ENCODE measurements at places on chromosomes 2 and 18.

DNA sequence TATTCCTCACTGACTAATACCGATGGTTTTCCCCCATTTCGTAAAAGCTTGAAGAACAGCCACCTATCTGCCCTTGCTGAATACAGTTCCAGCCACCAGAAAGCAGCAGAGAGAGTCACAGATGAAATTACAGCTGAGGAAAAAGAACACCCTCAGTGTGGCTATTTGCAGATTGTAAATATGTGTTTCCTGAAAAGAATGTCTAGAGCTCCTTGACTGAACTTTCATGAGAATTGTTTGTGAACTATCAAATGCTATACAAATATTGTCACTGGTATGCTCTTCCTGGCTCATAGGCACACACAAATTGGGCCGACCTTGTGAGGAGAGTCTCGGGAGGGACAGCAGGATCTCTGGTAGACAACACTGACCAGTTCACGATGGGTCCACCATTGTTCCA, 58.1 kb upstream of the TTC39C start:
- DNase-seq: no peak

DNA sequence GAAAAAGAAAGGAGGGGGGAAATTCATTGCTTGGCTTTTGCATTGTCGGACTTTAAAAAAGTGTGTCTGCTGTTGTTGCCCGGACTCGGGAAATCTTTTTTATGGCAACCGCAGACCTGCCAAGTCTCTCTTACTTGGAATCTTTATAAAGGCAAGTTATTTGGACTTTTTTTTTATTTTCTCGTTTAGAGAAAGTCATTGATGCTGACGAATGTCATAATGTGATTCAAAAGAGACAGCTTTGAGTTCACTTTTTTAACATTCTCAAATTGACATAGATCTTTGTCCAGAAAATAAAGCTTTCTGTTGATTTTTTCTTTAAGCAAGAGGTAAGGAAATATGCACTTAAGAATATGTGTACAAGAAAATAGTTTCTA, 651 bp upstream of the ZNF521 start:
- no peak for DNase-seq

DNA sequence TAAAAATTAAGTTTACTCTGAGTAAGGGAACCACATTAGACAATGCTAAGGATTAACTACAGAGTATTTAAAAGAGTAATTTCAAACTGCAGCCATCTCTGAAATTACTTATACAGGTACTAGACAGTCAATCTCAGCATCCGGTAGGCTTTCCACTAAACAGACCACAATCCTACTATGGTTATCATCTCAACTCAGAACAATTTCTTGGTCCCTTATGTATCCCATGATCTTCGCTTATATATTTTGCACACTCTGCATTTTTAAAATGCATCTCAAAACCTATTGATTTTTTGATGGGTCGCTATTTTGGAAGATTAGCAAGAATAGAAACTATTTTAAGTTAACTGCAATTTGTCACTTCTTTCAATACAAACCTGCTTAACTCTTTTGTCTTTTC, 1.4 kb downstream of the PPP4R1 start:
- no peak for DNase-seq

- no peak for DNase-seq
These were observed 117.7 kb upstream of the HDAC4 start for GRCh38 chr2:239518286-239519088.

DNA sequence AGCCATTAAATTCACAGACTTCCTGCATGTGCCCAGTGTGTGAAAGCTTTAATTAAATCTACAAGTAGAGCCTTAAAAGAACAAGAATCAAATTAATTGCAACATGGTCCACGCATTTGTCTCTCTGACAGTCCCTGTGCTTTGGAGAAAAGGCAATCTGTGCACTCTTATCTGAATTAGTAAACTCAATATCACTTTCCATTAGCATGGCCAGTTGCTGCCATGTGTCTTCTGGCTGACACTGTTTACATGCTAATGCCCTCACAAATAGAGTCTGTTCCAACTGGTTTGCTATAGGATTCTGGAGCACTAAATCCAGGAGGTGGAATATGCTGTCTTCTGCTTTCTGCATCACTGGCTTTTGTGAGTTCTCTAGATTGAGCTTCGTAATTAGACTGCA, 434.5 kb upstream of the RAB12 start:
- DNase-seq: no peak

GRCh38 chr2:10588931-10589330, 100.8 kb downstream of the NOL10 start:
- DNase-seq: no peak

- no peak for DNase-seq
These were observed 99.3 kb upstream of the FN1 start for GRCh38 chr2:215535125-215535668.

DNA sequence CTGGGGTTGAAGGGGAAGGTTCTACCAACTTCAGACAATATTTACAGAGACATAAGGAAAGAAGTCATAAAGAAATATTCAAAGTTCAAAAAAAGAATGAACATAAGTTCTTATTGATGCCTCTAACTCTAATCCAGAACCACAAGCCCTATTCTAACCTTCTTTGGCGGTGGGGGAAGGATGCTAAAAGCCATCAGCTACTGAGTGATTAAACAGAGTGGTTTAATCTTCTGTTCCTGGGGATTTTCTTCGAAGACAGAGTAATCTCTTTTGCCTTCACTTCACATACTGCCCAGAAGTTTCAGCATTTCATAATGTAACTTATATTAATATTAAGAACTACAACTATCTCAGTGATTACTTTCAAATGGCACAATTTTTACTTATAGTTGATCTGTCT, 51.2 kb upstream of the TXNDC2 start:
- DNase-seq: no peak

- DNase-seq: no peak
These were observed 80.4 kb downstream of the ASXL2 start for GRCh38 chr2:25797620-25798488.

DNA sequence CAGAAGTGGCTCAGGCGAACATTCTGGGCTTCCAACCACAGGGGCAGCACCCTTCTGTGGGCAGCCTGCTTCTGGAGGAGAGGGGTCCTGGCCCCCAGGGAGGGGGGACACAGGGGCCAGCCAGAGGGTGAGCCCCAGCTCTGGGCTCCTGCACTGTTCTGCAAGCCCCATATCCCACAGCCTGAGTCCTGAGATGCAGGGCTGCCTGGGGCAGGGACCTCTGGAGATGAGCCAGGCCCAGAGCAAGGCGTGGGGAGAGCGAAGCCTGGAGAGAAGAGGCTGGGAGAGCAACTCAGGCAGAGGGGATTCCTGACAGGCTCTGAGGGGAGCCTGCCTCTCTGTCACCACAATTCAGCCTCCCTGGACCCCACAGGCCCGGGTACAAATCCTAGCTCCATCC, 13.5 kb upstream of the PRSS56 start:
- no peak for DNase-seq

DNA sequence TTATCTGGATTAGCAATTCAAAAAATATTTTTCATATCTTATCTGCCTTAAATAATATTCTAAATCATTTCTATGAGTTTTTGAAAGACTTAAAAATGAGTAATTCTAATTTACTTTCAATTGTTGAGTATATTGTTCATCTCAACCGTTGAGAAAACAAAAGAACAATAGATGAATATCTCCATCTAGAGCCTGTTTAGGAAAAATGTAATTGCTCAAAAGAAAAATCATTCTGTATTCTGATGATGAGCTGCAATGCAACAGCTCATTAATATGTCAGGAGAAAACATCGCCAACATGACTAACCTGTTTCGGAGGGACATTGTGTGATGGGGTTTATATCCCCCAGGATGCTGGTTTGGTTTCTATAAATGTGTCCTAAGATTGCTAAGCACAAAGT, 417.6 kb downstream of the SUCLG1 start:
- DNase-seq: no peak

GRCh38 chr2:221546505-221547225, 25.4 kb downstream of the EPHA4 start:
- no peak for DNase-seq

DNA sequence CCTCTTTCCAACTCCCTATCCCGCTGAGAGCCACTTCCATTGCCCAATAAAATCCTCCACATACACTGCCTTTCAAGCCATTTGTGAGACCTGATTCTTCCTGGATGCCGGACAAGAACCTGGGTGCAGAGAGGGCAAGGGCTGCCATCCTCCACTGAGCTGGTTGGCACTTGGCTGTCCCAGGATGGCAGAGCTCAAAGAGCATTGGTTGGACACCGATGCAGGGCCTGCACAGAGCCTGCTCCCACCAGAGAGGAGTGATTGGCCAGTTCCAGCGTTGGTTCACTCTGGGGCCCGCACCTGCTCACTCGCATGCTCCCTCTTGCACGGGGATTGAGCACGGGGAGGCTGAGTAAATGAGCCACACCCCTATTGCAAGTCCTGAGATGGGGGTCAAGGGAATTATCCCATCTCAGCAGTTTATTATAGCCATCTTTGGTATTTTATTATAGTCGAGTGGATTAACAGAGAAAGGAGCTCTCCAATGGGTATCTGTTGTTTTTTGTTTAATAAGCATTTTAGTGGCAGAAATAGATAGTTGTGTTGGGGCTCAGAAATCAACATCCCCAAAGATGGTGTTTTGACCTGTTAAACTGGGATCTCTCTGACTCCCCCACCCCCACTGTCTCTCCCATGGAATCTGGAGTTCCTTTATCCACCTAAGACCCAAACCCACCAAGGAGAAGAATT, 19.8 kb upstream of the MGAT4A start:
- no peak for DNase-seq

DNA sequence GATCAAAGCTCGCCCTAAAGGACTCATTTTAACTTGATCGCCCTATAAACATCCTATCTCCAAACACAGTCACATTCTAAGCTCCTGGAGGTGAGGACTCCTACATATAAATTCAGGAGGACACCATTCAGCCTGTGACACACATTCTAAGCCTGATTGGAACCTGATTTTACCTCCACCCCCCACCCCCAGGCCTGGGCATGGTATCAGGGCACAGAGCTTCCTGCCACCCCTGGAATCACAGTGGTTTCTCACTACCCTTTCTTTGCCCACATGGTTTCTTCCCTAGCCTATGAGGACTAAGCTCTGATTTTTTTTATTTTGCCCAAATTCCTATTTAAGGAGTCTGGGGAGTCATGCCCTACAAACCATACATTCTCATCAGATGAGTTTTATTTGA, 428.1 kb upstream of the ID2 start:
- DNase-seq: no peak

GRCh38 chr2:136250131-136250530, 132.2 kb upstream of the CXCR4 start:
- peak; percentile 52 for DNase-seq

DNA sequence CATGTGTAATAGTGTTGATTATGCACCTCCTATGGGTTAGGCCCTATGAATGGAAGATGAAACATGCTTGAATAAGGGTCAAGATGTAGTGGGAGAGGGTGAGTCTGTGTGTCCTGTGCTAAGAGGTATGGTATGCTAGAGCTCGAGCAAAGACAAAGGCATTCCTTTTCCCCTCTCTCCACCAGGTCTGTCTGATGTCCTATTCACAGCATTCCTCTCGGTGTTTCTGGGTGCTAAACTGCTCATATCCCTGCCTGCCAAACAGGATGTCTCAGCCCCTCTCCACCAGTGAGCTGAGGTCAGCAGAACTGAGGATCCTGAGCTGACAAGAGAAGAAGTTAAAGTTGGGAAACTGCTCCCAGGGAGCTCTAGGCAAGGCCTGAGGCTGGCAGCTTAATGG, 344.9 kb downstream of the TSN start:
- no peak for DNase-seq

DNA sequence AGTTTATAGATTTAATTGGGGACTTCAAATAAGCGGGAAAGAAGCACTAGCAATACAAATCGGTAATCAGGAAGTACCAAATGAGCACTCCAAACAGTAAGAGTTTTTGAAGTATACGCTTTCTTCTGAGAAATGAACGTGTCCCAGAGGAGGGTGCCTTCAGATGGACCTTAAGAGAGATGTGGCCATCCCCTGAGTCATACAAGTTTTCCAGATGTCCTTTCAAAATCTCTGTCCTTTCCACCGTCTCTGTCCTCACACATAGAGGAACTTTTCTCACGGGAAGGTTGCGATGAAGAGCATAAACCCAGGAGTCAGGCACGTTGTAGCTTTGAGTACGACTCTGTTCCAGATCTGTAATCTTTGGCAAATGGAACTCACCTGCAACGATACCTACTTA, 1.7 kb upstream of the SMAD2 start:
- DNase-seq: peak; percentile 33

GRCh38 chr18:46378864-46379207, 274.7 kb downstream of the HAUS1 start:
- DNase-seq: no peak

GRCh38 chr2:14623237-14623636, 9.3 kb upstream of the LRATD1 start:
- DNase-seq: no peak

DNA sequence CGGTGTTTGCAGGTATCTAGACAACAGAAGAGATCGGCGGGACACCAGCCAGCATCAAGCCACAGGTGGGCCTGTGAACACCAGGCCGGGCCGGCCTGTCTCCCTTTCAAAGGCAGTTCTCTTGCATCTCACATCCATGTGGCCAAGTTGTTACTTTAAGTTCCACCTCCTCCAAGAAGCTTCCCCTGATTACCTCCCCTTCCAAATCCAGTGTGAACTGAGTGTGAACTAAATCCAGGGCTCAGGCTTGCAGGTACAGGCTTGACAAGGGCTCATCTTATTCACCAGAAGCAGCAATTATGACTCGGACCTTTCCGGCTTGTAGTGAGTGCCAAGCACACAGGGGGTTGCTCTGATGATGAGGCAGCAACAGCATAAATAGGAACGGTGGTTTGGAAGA, 3.9 kb downstream of the CRACDL start:
- DNase-seq: no peak

DNA sequence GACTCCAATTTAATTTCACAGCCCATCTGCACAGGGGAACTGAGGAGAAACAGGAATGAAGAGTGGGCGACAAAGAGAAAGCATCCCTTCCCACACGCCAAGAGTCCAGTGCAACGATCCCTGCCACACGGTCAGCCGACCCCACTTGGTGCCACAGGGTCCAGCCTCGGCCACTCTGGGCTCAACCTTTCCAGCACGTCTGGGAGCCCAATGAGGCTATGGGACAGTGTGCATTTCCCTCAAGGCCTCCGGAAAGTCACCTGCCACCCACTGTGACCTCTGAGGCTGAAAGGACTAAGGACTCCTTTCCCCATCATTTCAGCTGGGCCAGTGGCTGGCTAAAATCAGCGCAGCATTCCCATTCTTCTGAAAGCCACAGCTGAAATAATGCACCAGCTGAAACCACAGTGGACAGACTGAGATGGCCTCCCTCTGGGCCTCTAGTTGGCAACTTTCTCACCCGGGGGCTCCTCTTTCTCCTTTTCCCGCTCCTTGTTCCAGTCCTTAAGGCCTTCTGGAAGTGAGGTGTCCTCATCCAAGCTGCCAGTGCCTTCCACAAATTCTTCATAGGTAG, 21.2 kb downstream of the TUBB6 start:
- no peak for DNase-seq

GRCh38 chr2:73426176-73426575, 40.5 kb downstream of the ALMS1 start:
- DNase-seq: no peak

- DNase-seq: no peak
These were observed 125.5 kb downstream of the RAPGEF4 start for GRCh38 chr2:172861098-172861497.

- peak; percentile 45 for DNase-seq
These were observed 374.7 kb downstream of the LNPK start for GRCh38 chr2:175627405-175627804.

Data from suppressor macrophage treated with lipopolysaccharide for 4 hours (primary cell).